Dermis blood vessel endothelial cell (primary cell): ENCODE measurements at places on chromosomes 5 and 9.

DNA sequence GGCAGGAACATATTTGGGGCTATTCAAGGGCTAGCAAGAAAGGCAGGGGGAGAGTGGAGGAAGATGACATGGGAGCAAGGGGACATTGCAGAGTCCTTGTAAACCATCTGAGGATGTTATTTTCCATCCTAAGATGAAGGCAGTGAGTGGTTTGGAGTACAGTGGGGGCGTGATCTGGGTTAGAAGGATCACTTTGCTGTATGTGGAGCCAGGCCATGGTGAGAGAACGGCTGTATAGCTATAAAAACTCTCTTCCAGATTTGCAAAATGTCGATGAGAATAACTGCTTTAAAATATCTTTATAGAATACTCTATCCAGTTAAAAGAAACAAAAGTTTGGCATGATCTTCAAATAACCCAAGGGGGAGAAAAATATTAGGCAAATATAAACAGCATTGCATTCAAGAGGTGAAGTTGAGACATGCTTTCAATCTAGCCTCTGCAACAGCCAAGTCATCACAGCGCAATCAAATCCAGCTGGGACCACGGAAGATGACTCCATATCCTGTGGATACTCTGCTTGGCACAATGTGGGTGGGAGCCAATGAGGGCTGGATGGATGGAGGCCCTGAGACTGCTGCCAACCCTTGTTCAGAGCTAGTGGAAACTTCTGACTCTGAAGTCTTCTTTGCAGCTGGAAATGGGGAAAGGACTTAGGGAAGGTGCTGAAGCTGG, 111.5 kb upstream of the BASP1 start:
- DNase-seq: peak; percentile 87

- no peak for DNase-seq
Observed at GRCh38 chr5:177269232-177269895, 34.2 kb downstream of the RAB24 start.

GRCh38 chr9:27489087-27489876, 34.8 kb upstream of the IFNK start:
- DNase-seq: no peak

DNA sequence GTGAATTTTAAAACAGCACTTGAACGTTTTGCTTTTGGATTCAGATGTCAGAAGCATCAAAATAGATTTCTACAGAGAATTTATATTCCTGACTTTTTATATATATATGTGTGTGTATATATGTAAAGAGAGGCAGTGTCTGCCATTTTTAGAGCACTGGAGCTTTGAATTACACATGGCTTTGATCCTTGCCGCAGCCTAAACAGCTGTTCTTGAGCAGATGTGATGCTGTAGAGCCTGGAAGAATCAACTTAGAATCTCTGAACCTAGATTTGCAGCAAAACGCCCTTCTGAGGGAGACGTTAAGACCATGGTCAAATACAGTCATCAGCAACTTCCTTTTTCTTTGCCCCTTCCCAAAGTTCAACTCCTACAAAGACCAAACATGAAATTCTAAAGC, 21.7 kb upstream of the C5orf47 start:
- DNase-seq: no peak

GRCh38 chr5:59328709-59329296, 564.7 kb downstream of the PDE4D start:
- peak; percentile 90 for DNase-seq

- DNase-seq: no peak
Observed at GRCh38 chr5:148933903-148934432, 107.6 kb downstream of the ADRB2 start.

- DNase-seq: no peak
Observed at GRCh38 chr5:64814073-64814472, 45.3 kb downstream of the CWC27 start.

DNA sequence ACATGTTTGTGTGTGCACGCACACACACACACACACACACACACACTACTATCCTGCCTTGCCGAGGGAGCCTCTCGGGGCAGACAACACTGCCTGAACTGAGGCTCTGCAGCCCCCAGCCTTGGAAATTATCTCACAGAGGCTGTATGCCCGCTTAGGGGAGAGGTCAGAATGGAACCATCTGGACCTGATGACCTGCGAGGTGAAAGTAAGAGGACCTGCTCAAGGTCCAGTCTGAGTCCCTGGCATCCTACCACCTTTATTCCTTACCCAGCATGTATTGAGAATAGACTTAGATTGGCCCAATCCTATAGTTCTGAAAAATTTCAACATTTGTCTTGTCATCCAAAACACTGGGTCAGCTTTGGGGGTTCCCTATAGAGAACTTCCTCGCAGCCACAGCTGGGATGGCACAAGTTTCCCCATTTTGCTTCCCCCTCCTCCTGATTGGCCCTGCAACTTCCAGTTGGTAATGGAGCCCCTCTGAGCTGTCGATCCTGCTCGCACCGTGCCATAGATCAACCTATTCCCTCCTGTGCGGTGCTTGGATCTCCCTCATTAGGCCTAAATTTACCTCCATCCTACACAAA, 10.2 kb downstream of the MVB12B start:
- DNase-seq: no peak

GRCh38 chr5:150419630-150420270, 7.0 kb upstream of the CD74 start:
- DNase-seq: no peak

- no peak for DNase-seq
Observed at GRCh38 chr5:143752165-143752850, 59.7 kb upstream of the HMHB1 start.
